Stimulated activated naive B cell treated with anti-CD40 and anti-IgM and Interleukin-4, amounts not matched to agents 10 μg/mL and 1 μg/mL and 100 μg/mL, for 72 hours (primary cell): ENCODE measurements at places on chromosomes 3 and 15.

GRCh38 chr3:135752851-135753250 is 212.7 kb upstream of the PPP2R3A start:
- DNase-seq, result no peak

DNA sequence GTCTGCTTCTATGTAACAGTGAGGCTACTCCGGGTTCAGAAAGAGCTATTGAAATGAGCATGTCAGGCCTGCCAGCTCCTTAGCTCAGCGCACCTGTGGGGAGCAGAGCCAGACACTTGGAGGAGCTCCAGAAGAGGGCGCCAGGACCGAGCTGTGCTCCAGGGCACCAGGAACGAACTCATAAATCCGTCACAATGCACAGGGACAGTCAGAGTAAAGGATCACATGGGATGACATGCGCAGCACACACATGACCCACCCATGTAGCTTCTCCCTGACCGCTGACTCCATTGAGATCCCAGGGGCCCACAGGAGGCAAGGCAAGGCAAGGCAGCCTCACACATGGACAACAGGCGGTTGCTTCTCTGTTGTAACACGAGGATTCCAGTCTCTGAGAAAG is 26.0 kb upstream of the GNB5 start:
- no peak for DNase-seq

- DNase-seq, result no peak
Observed at GRCh38 chr3:46435081-46435726, 28.1 kb downstream of the CCRL2 start.

- DNase-seq, result no peak
Observed at GRCh38 chr3:14366915-14367823, 35.2 kb upstream of the SLC6A6 start.

GRCh38 chr3:45016916-45017315 is 9.2 kb upstream of the CLEC3B start:
- DNase-seq, result no peak

DNA sequence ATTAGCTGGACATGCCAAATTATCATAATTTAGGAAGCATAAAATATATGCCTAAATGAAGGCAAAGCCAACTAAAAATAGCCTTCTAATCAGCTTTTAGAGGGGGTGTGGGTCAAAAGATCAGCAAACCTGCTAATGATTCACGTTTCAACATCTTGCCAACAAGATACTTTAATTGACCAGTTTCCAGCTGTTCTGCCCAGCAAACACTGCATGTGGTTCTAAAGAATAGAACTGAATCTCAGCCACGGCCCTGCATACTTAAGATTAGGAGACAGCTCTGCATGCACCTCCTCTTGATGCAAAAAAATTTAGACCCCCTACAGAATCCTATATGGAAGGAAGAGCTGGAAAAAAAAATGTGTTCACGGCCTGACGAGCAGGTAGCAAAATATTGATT is 500.5 kb downstream of the TBL1XR1 start:
- DNase-seq, result no peak

- peak; percentile 26 for DNase-seq
Observed at GRCh38 chr15:48794697-48795134, 16.2 kb downstream of the CEP152 start.

DNA sequence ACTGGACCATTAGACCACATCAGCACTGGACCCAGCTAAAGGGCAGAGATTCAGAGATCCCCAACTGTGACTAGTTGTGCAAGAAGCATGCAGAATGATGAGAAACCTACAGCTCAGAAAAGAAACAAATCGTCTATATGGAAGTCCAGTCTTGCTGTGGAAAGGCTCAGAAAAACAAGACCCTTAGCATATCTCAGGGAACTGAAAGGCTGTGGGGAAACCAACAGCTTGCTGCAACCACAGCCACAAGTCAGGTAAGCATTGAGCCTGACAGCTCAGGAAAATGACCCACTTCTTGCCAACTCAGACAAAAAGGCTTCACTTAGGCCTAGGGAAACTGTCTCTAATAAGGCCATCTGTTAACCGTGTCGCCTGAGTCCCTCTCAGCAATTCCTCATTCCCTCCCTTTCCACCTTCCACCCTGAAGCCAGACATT is 145.6 kb downstream of the LSAMP start:
- no peak for DNase-seq

- DNase-seq, result peak; percentile 38
Observed at GRCh38 chr15:31396881-31397560, 70.4 kb downstream of the KLF13 start.

DNA sequence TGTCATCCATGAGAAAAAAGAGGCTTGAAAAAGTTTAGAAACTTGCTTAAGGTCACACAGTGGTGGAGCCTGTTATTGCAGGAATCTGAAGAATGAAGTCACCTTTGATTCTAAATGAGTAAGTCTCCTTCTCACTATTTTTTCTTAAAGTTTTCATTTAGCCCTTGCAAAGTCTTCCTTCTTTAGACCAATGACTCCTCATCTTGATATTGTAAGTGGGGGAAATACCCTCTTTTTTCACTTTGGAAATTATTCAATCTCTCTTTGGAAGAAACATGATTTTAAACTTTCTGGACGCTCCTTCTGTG is 787 bp upstream of the SLMAP start:
- DNase-seq, result peak; percentile 4

DNA sequence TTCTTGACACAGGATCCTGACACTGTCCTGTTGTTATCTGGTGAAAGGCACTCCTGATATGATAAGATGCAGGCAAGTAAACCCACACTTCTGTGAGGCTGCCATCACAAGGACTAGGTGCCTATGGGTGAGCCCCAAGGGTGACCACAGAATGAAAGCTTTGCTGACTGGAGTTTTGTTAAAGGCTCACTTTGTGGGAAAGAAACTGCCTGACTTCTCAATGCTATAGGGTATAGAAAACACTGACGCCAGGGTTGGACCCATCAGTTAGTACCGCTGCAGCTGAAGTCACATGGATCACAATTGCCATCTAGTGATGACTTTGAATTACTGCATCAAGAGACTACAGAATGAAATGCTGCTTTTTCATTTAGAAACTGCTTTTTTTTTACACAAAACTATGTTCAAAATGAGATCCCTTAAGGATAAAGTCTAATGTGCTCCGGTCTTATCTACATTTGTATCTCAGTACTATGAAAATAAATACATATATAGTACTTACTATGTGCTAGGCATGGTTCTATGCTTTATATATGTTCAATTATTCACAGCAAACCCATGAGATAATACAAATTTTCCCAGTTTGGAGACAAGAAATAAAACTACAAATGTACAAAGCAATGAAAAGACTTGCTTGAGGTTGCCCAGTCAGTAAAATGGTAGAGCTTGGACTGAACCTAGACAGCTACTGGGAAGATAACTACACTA is 64.2 kb upstream of the CMSS1 start:
- DNase-seq, result no peak

- no peak for DNase-seq
Observed at GRCh38 chr15:81279621-81280485, 44.1 kb downstream of the STARD5 start.

GRCh38 chr3:155739154-155739553 is 5.7 kb downstream of the PLCH1 start:
- DNase-seq, result no peak

DNA sequence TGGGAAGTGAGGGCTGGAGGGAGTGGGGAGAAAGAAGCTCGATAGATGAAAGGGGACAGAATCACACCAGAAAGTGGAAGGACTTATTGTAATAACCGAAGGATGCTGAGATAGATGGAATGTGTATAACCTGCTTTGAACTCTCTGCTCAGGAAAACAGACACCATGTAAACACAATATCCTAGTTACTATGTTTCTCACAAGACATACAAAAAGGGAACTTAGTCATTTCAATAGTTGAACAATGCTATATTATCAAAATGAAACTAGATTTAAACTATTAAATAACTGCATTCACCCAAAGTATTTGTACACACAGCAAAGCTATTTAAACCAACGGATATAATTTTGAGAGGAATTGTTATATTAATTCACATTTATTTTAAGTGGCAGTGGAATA is 108.3 kb upstream of the GADL1 start:
- no peak for DNase-seq

GRCh38 chr15:32641517-32642059 is at the start of gene SCG5:
TSS of gene SCG5 (plus strand) at chr15:32641710. CDS start at chr15:32643593, 1,883 bp downstream.
- no peak for DNase-seq

DNA sequence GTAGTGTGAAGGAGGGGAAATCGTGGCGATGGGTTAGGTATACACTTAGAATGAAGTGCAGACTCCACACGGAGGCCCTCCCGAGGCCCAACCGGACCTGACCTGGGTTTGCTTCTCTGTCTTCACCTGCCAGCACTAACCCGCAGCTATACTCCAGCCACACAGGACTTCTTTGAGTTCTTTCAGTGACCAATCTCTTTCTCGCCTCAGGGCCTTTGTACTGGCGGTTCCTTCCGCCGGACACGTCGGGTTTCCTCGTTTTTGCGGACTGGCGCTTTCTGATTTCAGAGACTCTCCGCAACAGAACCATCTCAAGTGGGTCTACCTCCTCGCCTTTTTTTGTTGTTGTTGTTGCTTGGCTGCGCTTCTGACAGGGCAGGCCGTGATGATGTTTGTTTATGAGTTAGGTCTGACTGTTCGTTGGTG is at the start of gene NEIL1:
NEIL1 (plus strand) TSS at position 244 of the 426 bp plus-strand sequence. CDS start 1,867 bp downstream, outside the sequence.
- no peak for DNase-seq

- no peak for DNase-seq
Observed at GRCh38 chr3:120557115-120557514, 39.0 kb upstream of the NDUFB4 start.

- DNase-seq, result no peak
Observed at GRCh38 chr3:72571638-72572114, 276.6 kb downstream of the SHQ1 start.

DNA sequence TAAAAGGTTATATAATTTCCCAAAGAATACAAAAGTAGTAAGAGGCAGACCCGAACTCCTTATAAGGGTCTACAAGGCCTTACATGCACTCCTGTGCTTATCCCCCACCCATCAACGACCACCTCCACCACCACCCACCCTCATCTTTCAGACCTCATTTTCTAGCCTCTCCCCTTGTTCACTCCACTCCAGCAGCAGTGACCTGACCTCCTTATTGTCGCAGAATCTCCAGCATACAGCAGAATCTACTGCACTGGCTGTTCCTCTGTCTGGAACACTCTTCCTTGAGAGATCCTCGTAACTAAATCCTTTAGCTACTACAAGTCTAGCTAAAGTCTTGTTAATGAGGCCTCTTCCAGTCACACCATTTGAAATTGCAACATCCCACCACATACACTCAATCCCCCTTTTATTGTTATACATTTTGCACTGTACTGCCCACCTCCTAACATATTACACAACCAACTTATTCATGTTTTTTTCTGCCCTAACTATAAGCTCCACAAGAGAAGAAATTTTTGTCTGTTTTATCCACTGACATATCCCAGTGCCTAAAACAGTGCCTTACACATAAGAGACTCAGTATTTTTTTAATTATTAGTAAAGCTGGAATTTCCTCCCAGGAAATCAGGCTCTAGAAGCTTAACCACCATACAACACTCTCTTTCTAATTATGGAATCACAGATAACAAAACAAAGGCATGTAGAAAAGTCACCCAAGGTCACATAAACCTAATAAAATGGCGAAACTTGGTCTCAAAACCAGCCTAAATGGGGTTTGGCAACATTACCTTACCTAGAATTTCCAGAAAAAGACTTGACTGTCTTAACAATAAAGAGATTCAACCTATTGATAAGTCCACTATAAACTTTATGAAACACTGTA is 40.2 kb downstream of the ZNF148 start:
- DNase-seq, result no peak

GRCh38 chr3:18201315-18201714 is 223.8 kb downstream of the SATB1 start:
- no peak for DNase-seq

- no peak for DNase-seq
Observed at GRCh38 chr3:111592936-111593335, 2.2 kb downstream of the ZBED2 start.

DNA sequence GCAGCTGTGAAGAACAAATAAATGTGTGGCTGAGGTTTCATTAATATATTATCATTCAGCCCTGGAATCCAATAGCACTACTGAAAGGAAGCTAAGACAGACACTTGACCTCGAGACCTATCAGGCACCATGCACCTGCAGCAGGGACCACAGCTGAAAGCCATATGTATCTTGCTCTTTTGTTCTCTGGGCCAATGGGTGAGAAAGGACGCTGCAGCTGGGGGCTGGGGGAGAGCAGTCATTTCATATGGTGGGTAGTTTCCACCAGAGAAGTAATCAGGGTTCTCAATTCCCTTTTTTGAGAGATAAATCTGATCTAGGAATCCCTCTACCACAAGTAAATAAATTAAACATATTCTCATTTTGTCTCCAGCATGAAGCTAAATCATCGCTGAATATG is 225.6 kb upstream of the STRIT1 start:
- peak; percentile 49 for DNase-seq

DNA sequence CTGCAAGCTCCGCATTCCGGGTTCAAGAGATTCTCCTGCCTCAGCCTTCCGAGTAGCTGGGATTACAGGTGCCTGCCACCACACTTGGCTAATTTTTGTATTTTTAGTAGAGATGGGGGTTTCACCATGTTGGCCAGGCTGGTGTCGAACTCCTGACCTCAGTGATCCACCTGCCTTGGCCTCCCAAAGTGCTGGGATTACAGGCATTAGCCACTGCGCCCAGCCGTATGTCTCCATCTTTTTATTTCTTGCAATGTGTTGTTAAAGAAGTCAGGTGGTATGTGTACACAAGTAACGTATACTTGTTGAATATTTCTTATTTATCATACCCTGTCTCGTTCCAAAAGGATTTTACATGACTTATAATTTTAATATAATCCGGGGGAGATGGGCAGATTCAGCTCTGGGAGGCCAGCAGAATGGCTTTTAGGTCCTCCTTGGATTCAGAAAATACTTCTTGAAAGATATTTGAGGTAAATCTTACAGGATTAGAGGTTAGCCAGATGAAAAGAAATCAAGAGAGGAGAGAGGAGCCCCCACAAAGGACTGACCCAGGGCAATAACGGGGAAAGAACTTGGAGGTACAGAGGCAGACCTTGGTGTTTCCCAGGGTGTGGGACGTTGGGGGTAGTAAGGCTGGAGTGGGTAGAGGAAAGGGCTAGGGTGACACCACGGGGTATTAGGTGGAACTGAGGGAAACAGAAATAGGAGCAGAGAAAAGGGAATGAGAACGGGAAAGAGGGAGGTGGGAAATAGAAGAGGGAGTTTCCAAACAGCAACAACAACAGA is 27.2 kb upstream of the MUC20 start:
- no peak for DNase-seq

DNA sequence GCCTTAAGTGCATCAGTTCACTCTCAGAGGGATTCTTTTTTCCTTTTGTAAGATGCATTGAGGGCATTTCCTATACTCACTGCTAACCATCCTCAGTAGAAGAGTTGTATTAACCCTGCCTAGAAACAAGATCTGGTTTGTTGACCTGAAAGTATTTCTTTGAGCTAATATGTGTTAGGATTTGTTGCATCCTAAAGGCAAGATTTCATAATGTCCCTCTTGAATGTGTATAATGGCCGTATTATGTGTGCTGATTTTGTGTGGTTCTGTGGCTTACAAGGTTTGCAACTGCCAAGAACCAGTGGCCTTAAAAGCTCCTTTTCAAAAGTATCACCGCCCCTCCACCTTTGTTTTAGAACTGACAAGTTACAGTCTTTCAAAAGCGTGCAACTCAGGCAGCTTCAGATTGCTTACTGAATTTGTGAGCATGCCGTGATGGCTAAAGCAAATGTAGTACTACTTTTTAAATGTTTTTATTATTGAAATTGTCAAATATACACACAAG is 182.0 kb upstream of the BHLHE40 start:
- no peak for DNase-seq
